Stimulated activated CD4-positive, alpha-beta T cell treated with anti-CD3 and anti-CD28 coated beads, Interleukin-1b, Interleukin-23, amount 100 ng/mL, for 1 hour (primary cell): ENCODE measurements at places on chromosomes 2 and 18.

GRCh38 chr2:89833116-89833779 lies 1141.8 kb downstream of the RPIA start:
- DNase-seq, result no peak

DNA sequence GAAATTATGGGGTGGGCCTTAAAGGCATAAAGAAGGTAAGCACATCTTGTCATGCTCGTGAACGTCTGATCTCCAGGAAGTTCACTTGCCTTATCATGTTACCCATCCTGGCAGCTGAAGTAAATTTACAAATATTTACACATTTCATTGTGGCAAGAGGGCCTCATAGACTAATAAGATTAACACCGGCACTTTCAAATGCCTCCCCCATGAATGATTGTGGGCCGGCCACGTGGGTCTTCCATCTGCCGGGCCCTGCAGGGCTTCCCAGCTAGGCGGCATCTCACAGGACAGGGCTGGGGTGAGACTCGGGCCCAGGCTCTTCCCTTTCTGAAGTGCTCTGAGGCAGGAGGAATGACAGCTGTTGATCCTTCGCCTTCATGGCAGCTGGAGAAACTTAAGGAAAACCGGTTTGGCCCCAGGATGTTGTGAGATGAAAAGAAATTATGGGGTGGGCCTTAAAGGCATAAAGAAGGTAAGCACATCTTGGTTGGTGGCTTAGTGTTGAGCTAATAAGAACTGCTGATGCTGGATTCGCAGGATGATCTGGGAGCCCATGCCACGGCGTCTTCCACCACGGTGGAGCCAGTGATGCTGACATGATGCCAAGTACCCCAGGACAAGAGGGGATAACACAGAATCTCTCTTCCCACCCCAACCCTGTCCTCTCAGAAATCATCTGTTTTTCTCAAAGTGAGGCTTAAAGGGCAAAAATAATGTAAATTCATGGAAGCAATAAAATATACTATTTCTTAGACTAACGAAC lies 176.3 kb downstream of the SEPTIN10 start:
- DNase-seq, result no peak

DNA sequence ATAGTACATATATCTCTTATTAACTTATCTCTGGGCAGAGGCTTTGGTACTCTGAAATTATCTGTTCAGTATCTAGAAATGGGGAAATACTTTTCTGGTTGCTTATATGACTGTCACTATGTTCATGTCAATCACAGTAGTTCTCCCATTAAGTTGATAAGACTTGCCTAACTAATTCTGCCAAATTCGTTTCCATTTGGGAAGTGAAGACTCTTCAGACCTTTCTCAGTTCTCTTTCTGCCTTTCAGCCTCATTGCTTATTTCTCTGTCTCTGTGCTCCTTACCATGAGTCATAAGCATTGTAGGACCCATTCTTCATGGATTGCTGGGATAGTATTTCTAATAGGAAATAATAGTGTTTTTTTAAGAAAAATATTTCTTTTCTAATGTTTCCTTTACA lies 113.5 kb downstream of the PHLPP1 start:
- no peak for DNase-seq

- no peak for DNase-seq
These were observed 290.2 kb downstream of the AKAIN1 start for GRCh38 chr18:4906856-4907255.

GRCh38 chr2:197092431-197092830 lies 165.9 kb upstream of the PGAP1 start:
- DNase-seq, result no peak

DNA sequence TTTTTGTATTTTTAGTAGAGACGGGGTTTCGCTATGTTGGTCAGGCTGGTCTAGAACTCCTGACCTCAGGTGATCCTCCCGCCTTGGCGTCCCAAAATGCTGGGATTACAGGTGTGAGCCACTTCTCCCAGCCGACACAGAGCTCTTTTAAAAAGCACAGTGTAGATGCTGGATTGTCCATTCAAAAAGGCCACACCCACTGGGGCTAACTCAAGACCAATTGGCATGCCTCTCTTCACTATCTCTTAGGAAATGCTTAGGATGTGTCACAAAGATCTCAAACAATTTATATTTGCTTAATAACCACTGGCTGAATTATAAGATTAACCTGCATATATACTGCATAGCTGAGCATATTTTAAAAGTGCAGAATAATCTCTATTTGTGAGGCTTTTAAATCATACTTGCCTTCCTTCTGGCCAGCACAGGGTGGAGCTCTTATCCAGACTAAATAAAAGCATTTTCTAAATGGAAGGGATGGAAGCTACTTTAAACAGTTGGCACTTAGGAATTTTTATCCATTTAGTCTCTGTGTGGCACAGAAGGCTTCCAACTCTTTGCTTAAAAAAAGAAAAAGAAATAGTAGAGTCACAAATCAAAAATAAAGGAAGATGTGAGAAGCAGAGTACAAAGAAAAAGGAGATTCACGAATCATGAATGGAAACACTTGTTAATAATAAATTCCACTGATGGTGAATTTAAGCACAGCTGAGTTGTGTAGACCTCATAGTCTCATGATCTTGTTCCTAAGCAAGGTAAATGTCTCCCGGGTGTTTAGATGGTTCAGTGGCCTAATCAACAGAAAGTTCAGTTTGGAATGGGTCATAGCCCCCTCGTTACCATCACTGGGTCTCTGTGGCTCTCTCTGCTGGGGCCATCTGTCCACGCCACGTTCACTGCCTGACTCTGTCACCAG lies 22.4 kb downstream of the CRYGD start:
- DNase-seq, result no peak

- no peak for DNase-seq
These were observed 308.9 kb upstream of the ATP5MC3 start for GRCh38 chr2:175490360-175490791.
